AG10803 (cell line): ENCODE measurements at places on chromosomes 2 and 18.

DNA sequence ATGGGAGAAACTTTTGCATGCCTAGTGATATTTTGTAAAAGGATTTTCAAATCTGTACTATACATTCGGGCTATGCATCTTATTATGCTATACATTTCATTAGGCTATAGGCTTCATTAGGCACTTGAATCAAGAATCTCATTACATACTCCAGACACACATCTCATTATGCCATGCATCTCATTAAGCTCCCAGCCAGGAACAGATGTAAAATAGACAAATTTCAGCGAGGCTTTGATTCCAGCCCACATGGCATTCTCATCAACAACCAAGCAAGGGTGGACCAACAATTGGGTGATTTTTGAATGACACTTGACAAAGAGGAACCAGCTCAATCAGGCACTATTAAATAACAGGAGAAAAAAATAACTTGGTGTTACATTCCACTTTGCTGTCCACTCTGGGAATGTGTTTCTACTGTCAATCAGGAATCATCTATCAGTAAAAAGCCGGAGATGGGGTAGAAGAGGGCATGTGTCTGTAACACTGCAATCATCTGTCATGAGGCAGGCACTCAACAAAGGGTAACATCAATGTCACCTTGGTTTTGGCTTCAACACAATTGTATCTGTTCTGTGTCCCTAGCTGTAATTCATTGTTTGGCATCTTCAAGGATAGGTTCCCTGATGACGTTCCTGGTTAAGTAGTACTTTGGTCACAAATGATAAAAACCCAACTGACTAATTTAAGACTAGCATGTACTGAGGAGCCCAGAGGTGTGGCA is 498.6 kb downstream of the EPHA4 start:
- DNase-seq: no peak

- peak; percentile 93 for DNase-seq
Measured at GRCh38 chr2:197915548-197916265, 111.3 kb downstream of the PLCL1 start.

- DNase-seq: no peak
Measured at GRCh38 chr2:219399716-219400478, 12.2 kb upstream of the DNPEP start.

DNA sequence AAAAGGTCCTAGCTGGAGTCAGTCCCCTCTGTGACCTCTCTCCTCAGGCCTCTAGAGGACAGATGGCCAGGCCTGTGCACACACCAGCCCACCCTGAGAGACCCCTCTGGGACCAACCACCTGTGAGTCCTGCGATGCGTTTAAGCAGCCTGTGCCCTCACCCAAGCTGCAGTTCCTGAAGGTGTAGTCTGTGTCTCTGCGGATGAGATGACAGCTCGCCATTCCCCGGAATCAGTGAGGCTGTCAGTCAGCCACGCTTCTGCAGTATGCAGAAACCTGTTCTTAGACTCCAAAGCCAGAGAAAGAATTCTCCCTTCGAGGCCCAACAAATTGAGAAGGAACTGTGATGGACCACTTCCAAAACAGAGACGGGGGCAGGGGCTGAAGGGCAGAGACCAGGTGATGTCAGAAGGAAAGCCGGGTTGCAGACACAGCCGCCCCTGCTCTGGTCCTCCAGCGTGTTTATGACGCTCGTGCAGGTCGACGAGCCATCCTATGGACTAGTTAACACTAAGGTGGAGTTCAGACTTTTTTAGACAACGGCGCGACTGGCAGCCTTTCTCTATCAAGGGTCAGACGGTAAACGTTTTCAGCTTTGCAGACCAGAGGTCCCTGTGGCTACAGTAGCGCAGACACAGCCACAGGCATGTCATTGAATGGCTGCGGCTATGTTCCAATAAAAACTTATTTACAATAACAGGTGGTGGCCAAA is 10.2 kb downstream of the MTERF4 start:
- DNase-seq: no peak

DNA sequence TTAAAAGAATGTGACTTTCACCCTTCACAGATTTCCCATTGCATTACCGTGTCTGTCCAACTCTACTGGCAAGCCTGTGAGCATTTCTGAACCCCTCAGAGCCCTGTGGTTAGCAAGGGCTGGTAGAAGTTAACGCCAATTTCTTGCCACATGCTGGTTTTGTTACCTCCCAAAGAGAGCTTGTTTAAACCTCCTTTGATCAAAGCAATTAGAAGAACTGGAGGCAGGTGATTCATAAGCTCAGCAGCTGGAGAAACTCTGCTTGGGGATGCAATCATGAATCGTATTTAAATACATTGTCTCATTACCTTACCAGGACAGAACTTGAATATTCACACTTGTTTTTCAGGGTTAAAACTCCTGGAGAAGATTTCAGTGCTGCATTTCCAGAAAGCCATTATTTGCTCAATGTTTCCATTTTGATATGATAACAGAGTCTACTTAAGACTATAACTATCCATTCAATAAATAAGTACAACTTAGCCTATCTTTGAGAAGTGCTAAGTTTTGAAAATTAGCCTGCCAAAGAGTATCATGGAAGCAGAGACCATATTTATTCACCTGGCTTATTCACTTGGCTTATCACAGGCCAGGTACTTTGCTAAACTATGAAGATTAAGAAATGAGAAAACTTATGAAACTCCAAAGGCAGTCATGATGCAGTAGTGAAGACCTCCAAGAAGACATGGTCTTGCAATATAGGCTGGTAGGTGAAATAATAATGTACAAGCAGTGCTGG is 292.8 kb downstream of the INSIG2 start:
- peak; percentile 24 for DNase-seq

DNA sequence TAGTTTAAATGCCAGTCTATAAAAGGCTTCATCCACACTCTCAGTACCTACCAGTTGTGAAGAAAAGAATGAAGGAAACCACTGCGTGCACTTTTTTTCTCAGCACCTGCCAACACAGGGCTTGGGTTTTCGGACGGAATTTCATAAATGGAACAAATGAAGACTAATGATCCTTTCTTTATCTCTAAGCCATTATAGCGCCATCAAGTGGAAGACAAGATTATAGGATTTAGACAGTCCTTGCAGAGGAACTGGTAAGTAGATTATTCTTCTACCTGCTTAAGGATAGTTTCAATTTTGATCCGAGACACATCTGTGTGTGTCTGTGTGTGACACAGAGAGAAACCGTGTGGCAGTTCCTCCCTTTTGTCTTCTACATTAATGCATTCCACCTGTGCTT is 245.6 kb downstream of the NRXN1 start:
- DNase-seq: no peak

DNA sequence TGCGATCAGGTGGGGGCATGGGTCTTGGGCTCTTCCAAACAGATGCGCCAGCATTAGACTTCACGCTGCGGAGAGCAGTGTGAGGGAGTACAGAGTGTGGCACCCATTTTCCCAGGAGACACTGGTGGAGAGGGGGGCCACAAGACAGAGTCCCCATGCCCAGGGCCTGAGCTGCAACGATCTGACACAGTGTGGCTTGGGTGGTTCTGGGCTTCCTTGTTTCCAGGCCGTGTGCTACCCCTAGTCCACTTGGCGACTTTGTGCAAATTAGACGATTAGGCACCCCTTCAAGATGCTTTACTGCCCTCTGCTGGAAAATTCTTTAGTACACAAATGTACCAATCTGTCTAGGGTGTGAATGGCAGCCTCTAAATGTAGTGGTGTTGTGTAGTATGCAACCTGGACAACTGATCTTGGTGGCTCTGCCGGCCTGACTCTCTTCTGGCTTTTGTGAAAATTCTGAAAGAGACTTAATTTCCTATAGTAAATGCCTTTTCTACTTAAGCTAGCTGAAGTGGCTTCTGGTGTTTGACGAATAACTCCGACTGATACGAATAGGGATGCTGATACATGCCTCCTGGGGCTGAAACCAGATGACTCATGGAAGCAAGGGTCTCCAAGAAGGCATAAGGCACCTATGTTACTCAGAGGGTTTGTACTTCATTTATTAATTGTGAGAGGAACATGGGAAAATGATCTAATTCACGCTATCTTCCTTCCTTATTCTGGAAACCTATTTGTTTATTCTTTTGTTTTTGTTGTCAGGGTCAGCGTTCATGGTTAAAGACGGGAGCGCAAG is 92.3 kb upstream of the SMAD2 start:
- peak; percentile 59 for DNase-seq
